Choroid plexus epithelial cell (primary cell): ENCODE measurements at places on chromosomes 4 and X.

DNA sequence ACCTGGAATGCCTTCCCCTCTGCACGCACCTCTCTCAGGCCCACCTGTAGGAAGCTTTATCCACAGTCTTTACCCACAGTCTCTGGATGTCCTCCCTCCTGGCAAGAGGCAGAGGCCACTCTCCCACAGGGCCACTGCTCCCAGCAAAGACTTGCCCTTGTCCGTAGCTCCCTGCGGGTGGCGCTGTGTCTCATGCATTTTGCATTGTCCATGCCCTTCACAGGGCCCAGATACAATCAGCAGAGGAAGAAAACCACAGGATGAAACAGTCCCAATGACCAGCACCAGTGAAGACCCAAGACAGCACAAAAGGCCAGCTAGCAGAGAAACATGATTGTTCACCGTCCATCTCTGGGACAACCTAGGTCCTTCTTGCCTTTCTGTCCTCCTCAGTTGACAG is 2.1 kb upstream of the NSG1 start:
- DNase-seq, result peak; percentile 32

DNA sequence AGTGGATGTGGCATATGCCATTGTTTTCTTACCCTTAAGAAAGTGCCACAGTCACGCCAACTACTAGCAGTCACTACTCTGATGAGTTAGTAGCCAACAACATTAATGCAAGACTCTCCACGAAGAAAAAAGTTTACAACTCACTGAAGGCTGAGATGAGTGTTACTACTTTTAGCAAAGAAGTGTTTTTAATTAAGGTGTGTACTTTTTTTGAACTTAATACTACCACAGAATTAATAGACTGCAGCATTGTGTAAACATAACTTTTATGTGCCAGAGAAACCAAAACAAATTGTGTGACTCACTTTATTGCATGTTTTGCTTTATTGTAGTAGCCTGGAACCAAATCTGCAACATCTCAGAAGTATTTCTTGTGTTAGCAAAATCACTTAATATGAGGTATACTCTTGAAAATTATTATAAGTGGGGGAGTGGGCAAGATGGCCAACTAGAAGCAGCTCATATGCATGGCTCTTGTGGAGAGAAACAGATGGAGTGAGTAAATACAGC is 2.2 kb upstream of the UGT2B4 start:
- DNase-seq, result peak; percentile 2

DNA sequence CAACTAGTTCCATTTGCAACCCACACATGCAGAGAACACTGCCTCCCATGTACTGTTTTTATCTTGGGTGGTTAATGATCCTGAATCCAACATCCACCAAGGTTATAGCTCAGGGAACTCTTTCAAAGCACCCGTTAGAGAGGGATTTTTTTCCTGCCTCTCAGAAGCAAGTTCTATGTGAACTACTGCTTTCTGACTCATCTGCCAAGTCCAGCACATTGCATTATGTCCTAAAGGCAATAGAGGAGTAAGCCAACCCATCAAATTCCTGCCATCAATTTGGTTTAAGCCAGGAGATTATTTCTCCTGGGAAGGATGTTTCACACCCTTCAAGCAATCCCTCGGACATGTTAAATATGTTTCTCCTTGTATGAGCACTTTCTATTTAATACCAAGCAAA is 334.5 kb downstream of the GASK1B start:
- no peak for DNase-seq

GRCh38 chr4:102759831-102760644 is 730 bp downstream of the MANBA start:
- DNase-seq, result peak; percentile 58

DNA sequence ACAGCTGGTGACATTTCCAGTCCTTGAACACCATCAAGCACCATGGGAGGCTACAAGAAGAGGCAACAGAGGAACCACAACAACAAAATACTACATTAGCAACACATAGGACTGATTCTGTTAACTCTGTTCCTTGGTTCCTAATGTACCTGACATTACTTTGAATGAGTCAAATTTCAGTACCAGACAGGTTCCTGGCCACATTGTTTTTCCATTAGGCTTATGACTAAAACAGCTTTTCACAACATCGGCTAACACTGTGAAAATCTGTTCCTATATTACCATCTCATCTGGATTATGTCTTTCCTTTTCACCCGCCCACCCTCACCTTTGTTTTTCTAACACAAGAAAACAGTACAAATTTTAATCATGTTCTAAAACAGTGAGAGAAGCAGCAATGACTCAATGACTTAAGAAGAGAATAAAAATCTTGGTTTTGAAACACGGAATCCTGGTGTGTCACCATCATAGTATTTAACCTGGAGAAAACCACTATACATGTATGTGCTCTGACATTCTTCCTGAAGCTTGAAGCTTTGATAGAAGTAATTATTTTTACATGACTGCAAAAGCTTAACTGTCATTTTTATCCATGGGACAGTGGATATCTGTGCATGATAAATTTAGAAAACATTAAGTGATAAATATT is 143.9 kb downstream of the SCFD2 start:
- no peak for DNase-seq

DNA sequence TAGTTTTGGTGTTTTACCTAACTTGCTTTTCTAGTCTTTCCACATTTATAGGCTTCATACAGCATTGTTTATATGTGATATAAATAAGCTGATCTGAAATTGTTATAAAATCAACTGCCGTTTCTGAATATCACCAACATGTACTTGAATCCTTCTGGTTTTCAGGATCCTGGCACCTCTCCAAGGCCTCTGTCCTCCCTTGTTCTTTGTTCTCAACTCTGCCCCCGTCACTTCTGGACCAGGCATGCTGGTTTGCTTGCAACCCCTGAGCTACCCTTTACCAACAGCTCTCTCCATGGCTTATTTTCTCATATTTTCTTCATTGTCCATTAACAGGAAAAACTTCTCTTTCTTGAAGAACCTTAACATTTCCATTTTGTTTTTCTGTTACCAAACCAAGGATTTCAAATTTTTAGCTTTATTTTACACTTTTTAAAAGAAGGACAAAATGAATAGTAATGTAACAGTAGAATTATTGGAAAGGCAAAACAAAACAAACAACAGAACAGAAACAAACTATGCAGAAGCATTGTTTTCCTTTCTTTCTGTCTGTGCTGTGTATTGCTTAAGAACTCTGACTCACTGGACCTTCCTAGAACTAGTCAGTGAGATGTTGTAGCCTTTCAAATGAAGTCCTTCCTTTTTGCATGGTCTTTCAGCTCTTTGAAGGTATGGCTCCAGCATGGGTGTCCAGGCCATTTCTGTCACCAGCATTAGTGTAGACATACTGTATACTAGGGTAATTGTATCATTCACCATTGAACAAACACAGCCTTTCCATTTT is 44.8 kb downstream of the BANK1 start:
- DNase-seq, result peak; percentile 81

- no peak for DNase-seq
These were observed 16.7 kb upstream of the ANKRD17 start for GRCh38 chr4:73275318-73275654.

- peak; percentile 15 for DNase-seq
These were observed 205.9 kb downstream of the TLL1 start for GRCh38 chr4:166078955-166079354.

- no peak for DNase-seq
These were observed 100.7 kb downstream of the PDGFC start for GRCh38 chr4:156870861-156871260.

GRCh38 chr4:122542411-122543236 is 78.2 kb downstream of the IL21 start:
- DNase-seq, result peak; percentile 83
